Activated gamma-delta T cell (primary cell): ENCODE measurements at places on chromosomes 11 and 22.

DNA sequence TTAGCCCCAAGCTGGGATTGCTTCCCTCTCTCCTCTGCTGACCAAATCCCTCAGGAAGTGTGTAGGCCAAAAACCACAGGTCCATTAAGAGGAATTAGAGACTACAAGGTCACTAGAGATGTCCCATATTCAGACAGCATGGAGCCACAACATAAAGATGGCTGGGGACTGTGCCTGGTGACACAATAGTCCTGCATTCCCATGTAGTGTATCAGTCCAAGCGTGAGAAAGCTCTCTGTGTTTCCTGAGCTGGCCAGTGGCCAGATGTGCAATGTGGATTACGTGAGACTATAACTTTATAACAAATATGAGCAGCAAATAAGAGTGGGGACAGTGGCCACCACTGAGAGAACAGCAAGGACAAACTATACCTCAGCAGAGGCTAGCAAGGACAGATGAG is 7.6 kb upstream of the MS4A10 start:
- DNase-seq = no peak

GRCh38 chr11:91433284-91434010 is 791.2 kb upstream of the FAT3 start:
- no peak for DNase-seq

DNA sequence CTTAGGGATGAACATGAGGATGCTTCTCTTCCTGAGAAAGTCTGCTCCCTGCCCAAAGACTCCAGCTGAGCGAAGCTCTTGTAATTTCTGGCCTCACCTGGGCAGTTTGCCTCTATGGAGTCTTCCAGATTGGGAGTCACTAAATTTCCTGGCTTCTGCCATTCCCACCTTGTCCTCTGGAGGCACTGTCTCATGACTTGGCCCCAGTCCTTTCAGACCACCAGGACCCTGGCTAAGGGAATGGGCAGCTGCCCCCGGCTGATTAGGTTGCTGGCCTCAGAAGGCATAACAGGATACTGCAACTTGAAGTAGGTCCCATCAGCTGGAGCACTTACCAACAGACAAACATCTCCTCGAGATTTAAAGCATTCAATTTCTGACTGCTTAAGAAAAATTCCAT is 128.1 kb upstream of the SPON1 start:
- DNase-seq = no peak

DNA sequence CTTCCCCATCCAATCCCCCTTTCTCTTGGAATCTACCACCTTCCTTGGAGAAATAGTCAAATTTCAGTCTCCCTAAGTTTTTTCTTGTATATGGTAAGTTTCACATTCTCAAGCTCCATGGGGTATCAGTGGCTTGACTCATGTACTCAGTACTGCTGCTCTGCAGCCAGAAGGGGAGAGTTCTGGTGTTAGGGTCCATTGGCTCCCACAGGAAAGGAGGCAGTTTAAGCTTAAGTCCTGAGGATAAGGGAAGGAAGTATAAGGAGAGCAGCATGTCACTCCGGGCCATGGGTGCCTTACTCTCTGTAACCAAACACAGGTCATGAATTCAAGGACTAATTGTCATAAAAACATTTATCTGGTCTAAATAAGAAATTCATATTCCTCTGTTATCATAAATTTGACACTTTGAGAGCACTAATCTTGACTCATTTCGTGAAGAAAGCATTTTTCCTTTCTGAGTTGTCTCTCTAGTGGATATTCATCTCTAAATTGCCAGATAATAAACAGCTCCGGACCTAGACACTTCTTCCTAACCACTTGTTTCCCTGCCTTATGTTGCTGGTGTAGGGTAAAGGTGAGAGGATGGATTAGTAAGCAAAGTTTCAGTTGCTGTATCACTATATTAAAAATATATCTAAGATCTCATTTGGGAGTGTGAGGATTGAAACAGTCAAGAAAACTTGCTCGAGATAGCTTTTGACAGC is 20.1 kb upstream of the SORL1 start:
- no peak for DNase-seq

- no peak for DNase-seq
Observed at GRCh38 chr11:115180272-115180671, 323.9 kb downstream of the CADM1 start.

DNA sequence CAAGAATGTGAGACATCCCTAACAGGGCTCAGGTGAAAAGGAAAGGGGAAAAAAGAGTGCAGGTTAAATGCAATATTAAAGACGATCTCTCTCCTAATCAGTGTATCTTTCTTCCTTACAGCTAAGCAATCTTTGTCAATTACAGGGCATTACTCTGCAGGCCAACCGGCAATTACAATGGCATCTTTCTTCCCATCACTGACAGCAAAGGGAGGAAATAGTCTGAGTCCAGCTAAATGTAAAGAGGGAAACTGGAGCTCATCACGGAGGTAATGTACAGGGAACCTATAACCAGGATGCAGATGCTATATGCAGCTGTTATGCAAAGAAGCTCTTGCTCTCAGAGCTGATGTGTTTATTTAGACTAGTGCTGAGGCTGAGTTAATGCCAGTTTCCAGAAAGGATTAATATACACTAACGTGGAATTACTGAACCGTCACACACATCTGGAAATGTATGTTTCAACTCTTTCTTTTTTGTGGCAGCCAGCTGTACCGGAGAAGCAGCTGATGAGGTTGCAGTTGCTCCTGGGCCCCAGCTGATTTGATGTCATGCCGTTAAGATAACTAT is 121.6 kb downstream of the KIRREL3 start:
- DNase-seq = no peak

- DNase-seq = no peak
Observed at GRCh38 chr22:39350757-39351688, 1.2 kb downstream of the SYNGR1 start.

DNA sequence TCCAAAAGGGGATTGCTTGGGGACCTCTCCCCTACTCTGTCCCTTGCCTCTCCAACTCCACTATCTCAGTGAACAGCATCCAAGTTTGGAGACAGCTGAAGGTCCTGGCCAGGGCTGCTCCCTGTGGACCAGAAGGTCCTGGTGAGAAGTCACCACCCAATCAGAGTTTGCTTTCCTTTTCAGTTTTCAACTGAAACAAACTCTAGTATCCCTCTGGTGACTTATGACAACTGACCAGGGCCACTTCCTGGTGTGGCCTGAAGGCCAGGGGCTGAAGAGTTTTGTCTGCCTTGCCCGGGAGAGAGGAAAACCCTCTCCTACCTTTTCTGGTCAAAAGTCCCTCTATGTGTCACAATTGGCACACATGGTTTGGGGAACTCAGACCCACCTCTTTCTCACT is 5.1 kb downstream of the JAML start:
- no peak for DNase-seq

DNA sequence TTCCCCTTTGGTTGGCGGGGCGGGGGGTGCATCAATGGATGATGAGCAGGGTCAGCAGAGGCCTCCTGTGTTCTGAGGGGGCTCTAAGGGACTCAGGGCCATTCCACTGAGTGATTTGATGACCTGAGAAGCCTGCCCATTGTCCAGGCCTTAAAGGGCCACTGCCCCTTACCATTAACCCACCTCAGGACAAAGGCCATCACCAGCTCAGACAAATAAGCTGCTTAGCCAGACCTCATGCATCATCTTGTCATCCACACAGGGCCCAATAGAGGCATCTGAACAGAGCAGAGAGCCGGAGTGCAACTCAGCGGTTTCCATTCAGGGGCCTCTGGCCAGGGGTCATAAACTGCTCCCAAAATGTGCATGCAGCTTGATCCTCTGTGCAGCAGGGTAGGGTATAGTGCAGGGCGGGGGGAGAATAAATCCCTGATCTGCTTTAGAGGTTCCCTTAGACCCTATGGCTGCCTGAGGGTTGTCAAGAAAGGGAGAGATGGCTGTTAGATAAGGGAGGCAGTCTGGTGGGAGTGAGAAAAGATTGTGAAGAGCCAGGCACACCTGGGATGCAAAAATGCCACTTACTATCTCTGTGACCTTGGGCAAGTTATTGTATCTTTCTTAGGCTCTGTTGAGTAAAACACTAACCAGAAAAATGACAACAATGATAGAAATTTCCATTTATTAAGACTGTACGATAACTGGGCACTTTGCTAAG is 375.5 kb upstream of the NARS2 start:
- no peak for DNase-seq
